ENCODE measurements at places on chromosomes 5 and 9. TPM values are rescaled to one million over a fixed set of nuclear protein-coding genes. Genes with fewer than 3 reads are reported as not detected.

IFNA2 gene
- total RNA-seq = not detected

IRX4 gene
- total RNA-seq = not detected

DNA sequence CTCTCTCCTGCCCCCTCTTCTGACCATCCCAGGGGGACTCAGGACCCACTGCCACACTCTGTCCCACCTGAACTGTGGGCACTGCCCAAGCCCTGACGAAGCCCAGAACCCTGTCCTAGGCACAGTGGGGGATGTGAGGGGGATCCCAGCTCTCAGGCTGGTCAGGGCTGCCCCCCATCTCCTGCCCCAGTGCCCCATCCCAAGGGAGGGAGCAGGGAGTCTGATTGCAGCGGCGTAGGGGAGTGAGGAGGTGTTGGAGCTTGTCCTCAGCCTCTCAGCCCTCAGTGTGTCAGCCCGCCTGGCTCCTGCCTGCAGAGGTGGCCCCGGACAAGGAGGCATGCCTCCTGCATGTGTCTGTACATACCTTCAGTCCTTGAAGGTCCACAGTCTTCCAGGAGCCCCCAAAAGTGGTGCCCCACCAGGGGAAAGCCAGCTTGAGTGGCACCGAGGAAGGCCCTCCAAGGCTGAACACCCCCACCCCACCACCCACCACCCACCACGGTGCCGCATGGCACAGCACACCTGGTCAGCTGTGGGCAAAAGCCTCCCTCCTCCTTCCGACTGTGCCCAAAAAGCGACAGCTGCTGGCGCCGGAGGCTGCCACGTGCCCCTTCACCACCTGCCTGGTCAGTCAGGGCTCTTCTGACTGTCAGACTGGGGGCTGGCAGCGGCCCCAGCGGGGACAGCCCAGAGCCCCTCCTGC is 930 bp downstream of the SARDH start:
- H3K36me3 ChIP-seq = no peaks in the 10 kb centered on the region
- H3K27me3 ChIP-seq = peaks cover 4% of the 10 kb centered on the region
- no peak overlapping the region for H3K4me3 ChIP-seq
- no peak for DNase-seq
- H3K4me1 ChIP-seq = peaks cover 5% of the 10 kb centered on the region

DNA sequence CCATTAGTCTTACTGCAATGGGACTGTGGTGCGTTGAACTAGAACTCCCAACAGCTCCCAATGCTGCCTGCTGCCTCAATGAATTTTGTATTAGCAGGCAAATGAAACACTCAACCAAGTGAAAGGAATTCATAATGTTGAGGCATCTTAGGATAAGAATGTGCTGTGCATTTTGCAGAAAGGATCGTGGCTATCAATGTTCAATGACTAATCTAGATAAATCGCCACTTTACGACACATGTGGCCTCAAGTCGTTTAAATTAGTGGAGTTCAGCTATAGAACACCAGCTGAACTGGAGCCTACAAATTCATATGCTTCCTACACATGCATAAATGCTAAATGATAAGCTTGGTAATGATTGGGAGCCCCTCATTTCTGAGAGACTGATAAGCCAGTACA is 318.4 kb downstream of the PSAT1 start:
- no peaks in the 10 kb centered on the region for H3K36me3 ChIP-seq
- H3K4me1 ChIP-seq = peaks cover 5% of the 10 kb centered on the region
- H3K27ac ChIP-seq = no peak overlapping the region
- no peaks in the 10 kb centered on the region for H3K27me3 ChIP-seq

DNA sequence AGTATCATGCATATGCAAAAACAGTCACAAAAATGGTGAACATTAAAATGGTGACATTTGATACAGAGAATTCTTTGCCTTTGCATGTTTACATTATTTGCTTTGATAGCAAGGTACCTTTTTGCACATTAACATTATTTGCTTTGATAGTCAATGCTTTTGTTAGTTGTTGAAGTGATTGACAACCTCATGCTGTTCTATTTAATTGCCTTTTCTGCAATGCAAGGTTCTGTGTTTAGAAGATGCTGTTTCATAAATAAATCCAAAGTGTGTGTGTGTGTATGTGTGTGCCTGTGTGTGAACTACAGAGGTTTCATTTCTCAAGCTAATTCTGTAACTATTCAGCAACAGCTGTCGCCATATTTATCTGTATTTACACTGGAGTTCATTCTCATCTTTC is 668.7 kb downstream of the NR2F1-AS1 start:
- H3K27ac ChIP-seq = no peak overlapping the region
- H3K4me3 ChIP-seq = no peak overlapping the region
- peaks cover 5% of the 10 kb centered on the region for H3K4me1 ChIP-seq

- peaks cover 14% of the 10 kb centered on the region for H3K4me1 ChIP-seq
- H3K36me3 ChIP-seq = peaks cover 3% of the 10 kb centered on the region
- no peaks in the 10 kb centered on the region for H3K27me3 ChIP-seq
- H3K27ac ChIP-seq = no peak overlapping the region
- no peak for DNase-seq
Measured at GRCh38 chr9:98576354-98576753, 132.4 kb downstream of the GABBR2 start.

GRCh38 chr9:127912882-127913281 is 4.0 kb downstream of the ST6GALNAC4 start:
- no peaks in the 10 kb centered on the region for H3K27me3 ChIP-seq
- H3K36me3 ChIP-seq = peaks cover 31% of the 10 kb centered on the region
- no peak overlapping the region for H3K27ac ChIP-seq
- H3K4me3 ChIP-seq = no peak overlapping the region
- peaks cover 15% of the 10 kb centered on the region for H3K4me1 ChIP-seq
